Esophagus mucosa (tissue), 1 donor: ENCODE measurements at places on chromosomes 5 and 9. TPM values are rescaled to one million over a fixed set of nuclear protein-coding genes. Genes with fewer than 3 reads are reported as not detected.
A peak's percentile ranks its signal among the peaks of the same experiment; 100 is the strongest.

- no peak for ATAC-seq
These were observed 273.2 kb downstream of the RAB3C start for GRCh38 chr5:58855851-58856739.

DNA sequence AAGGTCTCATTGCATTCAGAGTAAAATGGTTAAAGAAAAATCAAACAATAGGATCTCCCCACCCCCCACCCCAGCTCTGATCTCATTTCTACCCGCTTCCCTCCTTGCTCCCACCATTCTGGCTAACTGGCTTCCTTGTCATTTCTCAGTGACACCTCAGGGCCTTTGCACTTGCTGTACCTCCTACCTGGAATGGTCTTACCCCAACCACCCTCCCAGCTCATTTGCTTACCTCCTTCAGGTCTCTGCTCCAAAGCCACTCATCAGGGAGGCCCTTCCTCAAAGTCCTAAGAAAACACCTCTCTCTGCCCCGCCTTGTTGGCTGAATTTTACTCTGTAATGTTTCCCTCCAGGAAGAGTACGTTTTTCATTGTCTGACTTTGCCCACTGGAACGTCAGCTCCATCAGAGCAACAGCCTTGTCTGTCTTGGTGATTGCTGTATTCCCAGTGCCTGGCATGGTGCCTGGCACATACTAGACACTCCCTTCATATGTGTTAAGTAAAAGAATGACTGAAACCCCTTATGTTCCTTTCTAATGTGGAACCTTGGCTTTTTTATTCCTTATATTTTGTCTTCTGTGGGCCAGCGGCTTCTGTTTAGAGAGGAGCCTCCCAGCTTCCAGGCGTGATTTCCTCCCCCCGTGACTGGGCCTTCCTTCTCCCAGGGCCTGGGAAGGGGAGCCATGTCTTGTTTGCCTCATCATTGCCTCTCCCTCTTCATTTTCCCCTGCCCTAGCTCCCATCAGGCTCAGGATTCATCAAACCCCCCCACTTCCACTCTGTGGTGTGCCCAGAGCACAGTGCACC is 26.9 kb downstream of the NEURL1B start:
- ATAC-seq = peak; percentile 35

GRCh38 chr9:112341730-112342129 is 8.3 kb upstream of the PTBP3 start:
- ATAC-seq = no peak

GRCh38 chr9:38226491-38226951 is 157.5 kb upstream of the SHB start:
- peak; percentile 28 for ATAC-seq

SLC36A2 gene
- not detected for total RNA-seq

DNA sequence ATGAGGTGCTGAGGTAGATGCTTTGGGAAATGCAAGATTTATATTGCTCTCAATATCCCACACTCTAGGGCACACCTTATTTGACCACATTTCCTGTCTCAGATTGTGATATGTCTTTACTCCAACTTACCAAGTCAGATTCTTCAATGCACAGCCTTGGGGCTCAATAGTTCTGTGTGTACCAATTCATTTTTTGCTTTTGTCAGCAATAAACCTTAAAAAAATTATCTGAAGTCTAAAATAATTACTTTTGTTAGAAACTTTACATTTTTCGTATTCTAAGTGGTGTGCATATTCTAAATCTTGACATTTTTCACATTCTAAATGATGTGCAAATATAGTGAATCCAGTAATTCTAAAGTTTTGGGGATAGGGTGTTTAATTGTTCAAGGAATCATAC is 447.5 kb upstream of the COX7C start:
- no peak for ATAC-seq

CAMK2A gene
- total RNA-seq = 0.28 TPM

IL7R gene
- 1.7 TPM for total RNA-seq

DNA sequence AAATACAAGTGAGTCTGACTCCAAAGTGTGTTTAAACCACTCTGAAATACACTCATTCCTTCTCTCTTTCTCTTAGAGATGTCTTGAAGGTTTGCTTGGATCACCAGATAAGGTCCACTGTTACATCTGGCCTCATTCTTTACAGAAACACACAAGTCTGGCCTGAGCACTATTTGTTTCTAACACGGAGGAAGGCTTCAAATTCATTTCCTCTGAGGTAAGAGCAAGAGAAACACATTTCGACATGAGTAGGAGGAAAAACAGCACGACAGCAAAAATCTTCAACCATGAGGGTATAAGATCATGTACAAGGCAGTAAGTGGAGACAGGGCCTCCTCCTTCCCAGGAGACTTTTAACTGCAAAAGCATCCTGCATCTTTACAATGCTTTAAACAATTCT is 8.0 kb downstream of the SIL1 start:
- no peak for ATAC-seq

- ATAC-seq = no peak
These were observed 457.1 kb downstream of the DTWD2 start for GRCh38 chr5:118531276-118531675.

DNA sequence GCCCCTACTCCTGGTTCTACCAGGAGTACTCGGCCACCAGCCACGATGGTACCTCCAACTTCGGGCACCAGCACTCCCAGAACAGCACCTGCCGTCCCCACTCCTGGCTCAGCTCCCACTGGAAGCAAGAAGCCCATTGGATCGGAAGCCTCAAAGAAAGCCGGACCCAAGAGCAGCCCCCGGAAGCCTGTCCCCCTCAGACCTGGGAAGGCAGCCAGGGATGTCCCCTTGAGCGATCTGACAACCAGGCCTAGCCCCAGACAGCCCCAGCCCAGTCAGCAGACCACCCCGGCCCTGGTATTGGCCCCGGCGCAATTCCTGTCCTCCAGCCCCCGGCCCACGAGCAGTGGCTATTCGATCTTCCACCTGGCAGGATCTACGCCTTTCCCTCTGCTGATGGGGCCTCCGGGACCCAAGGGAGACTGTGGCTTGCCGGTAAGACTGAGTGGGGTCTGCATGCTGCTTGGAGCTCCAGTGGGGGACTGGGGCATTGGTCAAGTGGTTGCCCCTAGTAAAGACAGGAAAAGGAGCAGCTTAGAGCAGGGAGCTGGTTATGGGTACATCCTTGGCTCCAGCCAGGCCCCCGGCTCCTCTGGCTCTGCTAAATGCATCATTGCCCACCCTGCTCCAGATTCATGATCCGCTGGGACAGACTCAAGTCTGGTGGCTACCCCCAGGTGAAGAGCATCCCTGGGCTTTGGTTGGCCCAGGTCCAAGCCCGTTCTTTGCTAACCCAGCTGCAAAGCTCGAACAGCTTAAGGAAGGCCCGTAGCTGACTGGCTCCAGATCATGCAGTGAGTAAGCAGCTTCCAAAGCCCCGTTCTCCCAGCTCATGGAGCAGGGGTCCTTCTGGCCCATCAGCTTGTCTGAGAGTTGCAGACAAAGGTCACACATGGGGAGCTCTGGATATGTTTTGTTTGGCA is 14.0 kb downstream of the COL27A1 start:
- no peak for ATAC-seq

GRCh38 chr5:54390015-54390414 is 65.5 kb upstream of the HSPB3 start:
- peak; percentile 83 for ATAC-seq

DNA sequence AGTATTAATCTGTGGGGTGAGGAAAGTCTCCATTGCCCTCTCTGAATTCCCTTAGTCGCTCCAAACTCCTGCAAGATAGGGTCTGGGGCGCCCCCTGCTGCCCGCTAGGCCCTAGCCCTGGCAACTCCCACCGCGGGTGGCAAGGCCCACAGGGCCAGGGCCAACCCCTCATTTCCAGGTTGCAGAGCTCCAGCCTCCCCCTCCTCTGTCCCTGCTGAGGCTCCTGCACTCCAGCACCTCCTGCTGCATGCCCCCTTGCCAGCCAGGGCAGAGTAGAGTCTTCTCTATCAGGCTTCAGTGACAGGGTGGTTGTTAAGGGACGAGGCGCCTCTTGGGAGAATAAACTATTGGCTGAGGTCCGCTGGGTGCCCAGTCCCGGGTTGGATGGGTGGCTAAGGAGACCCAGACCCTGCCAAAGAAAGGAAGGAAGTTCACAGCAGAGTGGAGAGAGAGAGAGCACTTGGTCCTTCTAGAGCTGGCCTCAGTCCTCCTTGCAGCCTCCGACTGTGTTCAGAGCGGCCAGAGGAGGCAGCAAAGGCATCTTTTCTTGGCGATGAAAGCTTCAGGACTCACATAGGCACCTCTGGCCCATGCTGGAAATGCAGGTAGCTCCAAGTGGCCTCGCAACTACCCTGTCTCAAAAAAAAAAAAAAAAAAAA is 45.6 kb downstream of the SAR1B start:
- ATAC-seq = peak; percentile 84

DNA sequence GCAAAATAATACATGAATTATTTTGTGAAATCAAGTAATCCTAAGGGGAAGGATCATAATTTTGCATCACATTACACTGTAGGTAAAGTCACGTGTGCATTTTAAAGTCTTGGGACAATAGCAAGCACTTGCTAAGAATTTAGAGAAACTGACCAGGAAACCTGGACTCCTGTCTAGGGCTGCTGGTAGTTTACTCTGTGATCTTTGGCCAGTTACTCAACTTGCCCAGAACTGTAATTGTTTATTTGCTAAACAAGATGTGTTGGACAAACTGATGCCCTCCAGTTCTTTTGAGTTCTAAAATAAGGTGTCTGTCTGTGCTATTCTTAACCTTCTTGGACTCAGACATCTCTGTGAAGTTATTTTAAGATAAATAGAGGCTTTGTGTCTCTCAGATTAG is 594.8 kb upstream of the DMAC1 start:
- ATAC-seq = no peak

DNA sequence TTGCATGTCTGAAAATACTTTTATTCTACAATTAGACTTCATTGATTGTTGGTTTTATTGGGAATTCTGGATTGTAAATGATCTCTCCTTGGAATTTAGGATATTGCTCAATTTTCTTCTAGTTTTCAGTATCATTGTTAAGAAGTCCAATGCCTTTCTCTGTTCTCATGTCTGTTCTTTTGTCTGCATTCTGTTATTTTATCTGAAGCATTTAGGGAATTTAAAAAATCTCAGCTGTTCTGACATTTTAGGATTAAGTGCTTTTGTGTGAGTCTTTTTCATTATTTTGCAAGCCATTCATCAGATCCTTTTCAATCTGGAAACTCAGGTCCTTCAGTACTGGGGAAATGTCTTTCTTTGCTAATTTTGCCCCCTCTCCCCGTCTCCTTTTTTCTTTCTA is 4.4 kb upstream of the FER start:
- no peak for ATAC-seq

- ATAC-seq = no peak
These were observed 220.1 kb downstream of the PRR16 start for GRCh38 chr5:120684213-120684612.

DNA sequence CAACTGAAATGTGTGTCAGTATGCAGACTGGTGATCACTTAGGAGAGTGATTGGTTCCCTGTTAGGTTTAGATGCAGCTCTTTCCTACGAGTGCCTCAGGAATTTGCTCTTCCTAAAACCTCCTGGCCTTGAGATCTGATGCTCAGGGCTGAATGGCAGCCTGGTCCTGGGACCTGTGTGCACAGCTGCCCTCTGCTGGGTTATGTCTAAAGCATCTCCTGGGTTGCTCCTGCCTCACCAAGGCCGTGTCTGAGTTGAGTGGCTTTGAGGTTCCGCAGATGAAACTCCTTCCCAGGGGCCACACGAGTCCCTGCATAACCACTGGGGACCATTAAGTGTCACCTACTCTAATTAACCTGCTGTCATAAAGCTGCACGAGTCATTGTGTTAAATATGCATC is 59.5 kb downstream of the MVB12B start:
- peak; percentile 75 for ATAC-seq

DNA sequence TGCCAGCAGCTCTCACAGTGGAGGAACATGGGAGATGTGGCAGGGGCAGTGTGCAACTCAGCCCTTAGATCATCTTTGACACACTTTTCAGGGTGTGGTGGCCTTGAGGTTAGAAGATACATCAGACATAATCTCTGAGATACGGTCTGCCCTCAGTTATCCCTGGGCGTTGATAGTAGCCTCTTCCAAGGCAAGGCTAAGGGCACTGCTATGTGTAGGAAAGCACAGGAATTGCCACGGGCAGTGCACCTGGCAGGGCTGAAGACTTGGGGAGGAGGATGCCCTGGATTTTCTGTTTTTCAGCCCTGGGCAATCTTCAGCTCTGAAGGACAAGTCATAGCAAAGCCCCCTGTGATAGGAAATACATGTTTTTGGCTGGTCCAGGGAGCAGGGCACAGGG is 206.7 kb downstream of the GOLPH3 start:
- peak; percentile 60 for ATAC-seq

GHR gene
- 2.4 TPM for total RNA-seq

CCNJL gene
- total RNA-seq = 2.6 TPM

RASGRF2 gene
- total RNA-seq = 1.1 TPM

GRCh38 chr5:172579403-172579990 is 61.6 kb upstream of the NEURL1B start:
- ATAC-seq = no peak

GRCh38 chr5:10719965-10720364 is 41.1 kb downstream of the DAP start:
- ATAC-seq = peak; percentile 64

- ATAC-seq = no peak
These were observed 457.4 kb upstream of the NUDT12 start for GRCh38 chr5:104019956-104020355.

DNA sequence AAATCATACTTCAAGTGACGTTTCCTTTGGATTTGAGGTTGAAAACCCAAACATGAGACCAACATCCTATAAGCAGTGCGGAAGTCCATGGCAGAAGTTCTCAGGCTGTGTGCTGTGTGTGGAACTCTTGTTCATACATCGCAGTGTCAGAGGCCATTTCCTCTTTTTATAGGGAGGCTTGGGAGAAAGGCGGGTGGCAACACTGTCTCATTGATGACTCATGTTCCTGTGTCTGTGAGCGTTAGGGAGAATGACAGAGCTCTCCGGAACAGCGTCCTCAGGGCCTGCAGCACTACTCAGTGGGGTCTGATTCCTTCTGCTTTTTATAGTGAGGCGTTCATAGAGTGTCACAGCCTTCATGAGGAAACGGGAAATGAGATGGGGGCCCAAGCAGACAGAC is 98.8 kb upstream of the BASP1 start:
- peak; percentile 92 for ATAC-seq

DNA sequence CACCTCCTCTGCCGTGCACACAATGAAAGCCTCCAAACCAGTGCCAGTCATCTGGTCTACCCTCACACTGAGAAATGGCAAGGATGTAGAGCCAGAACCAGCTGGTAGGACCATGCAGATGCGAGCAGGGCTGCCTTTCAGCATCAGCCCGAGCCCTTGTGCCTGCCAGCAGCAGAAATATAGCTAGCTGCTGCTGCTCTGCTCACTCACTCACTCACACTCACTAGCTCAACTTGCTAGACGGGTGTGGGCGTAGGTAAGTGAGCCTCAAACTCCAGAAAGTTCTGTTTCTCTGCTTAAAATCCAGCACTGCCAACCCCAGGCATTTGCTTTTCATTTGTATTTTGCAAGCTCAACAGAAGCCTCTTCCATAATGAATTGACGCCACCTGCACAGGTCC is 114.0 kb downstream of the DRD1 start:
- ATAC-seq = no peak

GRCh38 chr5:127400539-127400938 is 109.9 kb downstream of the MEGF10 start:
- no peak for ATAC-seq

CDC25C gene
- total RNA-seq = 2.7 TPM

PCA3 gene
- not detected for total RNA-seq
